Mesothelial cell of epicardium (in vitro differentiated cells): ENCODE measurements at places on chromosomes 4 and X.

DNA sequence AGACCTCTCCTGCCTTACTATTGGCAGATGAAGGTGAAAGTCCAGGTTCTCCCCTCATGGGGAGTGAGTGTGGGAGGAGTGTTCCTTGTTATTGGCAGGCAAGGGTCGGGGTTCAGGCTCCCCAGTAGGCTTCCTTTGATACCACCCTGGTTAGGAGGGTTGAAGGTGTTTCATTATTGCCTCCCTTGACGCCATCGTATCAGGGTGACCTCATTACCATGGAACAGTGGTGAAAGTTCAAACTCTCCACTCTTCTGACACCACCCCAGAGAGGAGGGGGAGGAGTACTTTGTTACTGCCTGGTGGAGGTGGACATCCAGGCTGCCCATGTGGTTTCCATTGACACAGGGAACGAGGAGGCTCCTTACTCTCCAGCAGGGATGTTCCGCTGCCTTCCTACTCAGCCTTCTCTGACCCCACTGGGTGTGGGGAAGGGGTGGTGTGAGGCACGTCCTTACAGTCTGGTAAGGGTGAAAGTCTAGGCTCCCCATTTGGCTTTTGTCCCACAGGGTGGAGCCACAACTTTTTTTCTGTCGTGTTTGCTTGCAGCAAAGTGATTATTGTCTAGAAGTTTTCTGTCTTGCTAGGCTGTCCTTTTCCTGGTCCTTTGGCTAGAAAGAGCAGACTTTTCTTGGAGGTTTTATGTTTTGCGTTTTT lies 37.2 kb upstream of the USP9X start:
- no peak for DNase-seq

- no peak for DNase-seq
Measured at GRCh38 chr4:55753856-55754255, 65.7 kb upstream of the EXOC1L start.

DNA sequence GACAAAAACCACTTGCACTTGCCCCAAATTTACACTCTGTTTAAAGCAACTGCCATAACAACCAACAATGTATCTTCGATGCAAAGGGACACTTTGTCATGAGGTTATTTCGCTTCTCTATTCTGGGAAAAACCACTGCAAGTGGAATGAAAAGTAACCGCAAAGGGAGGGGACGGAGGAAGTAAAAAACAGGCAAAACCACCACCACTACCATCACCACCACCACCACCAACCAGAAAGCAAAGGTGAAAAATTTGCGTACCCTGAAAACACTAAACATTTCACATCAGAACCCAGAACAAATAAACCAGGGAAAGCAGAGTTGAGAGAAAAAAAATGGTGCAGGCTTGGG lies 1.2 kb upstream of the N4BP2 start:
- DNase-seq: no peak

GRCh38 chr4:76156635-76157034 lies 8.4 kb upstream of the NUP54 start:
- no peak for DNase-seq

DNA sequence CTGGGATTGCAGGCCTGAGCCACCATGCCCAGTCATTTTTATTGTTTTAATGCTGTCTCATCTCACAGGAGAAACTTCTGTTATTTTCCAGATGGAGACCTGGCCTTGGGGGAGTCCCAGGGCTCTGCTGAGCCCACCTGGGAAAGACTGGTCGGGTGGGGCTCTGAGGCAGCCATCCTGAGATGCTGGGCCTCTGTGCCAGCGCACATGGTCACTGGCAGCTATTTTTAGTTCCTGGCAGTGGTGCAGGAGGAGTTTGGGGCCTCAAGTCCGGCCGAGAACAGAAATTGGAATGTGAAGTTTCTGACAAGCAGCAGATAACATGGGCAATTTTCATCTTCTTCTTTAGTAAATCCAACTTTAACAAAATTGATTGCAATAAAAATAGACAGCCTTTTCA lies 44.5 kb downstream of the SORCS2 start:
- no peak for DNase-seq

DNA sequence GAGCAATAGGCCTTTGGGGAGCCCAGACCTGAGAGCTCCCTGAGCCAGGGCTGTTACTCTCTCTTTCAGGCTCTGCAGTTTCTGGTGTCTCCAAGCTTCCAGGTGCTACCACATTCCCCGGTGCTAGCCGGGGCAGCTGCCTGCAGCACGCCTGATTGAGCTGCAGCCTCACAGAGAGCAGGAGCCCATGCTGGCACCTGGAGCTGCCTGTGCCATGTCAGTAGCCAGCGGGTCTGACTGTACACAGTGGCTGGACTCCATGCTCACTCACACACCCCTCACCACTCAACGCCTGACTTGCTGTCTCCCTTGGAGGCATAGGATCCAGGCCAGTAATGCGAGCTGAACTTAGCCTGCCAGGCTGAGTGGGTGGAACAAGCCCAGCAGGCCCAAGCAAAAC lies 800.4 kb upstream of the AGA start:
- DNase-seq: no peak

- DNase-seq: no peak
Measured at GRCh38 chr4:159341522-159341921, 238.6 kb downstream of the RAPGEF2 start.

GRCh38 chr4:184818216-184818564 lies 7.6 kb downstream of the ACSL1 start:
- no peak for DNase-seq

- no peak for DNase-seq
Measured at GRCh38 chr4:168981460-168981859, 28.6 kb downstream of the CBR4 start.

DNA sequence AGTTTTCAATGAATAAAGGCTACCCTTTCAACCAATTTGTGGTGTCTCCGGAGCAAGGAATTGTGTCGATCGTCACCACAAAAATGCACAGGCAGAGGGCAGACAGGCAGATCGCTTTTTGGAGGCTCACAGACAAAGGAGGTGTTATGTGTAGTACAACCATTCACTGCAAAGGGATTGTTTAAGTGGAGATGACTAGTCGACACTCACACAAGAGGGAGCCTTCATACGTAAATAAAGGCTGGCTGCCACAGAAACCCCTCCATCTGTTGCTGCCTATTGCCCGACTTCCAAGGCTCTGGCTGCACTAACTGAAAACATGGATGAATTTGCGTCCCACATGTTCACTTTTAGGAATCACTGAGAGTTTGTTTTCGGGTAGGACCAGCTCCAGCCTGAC lies 281.1 kb downstream of the NKX6-1 start:
- DNase-seq: no peak

- DNase-seq: no peak
Measured at GRCh38 chr4:172844556-172844955, 324.1 kb upstream of the GALNT7 start.

- DNase-seq: no peak
Measured at GRCh38 chr4:83686166-83686565, 150.3 kb downstream of the GPAT3 start.

GRCh38 chr4:152971053-152971452 lies 34.9 kb downstream of the FHDC1 start:
- no peak for DNase-seq

DNA sequence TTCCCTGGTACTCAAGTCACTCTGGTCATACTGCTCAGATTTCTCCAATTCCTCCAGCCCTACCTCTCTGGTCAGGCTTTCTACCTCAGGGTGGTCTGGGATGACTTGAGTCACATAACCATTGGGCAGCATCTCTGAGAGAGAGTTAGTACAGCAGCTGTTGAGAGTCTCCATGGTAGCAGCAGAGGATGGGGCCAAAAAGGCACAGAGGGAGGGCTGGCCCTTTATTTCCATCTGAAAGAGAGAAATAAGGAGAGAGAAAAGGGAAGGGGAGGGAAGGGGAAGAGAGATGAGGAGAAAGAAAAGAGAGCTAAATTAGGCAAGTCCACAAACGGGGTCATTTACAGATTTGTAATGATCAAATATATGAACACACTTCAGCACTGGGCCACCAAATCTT lies 149.1 kb upstream of the ARHGEF9 start:
- DNase-seq: no peak

GRCh38 chrX:12615061-12615460 lies 176.2 kb upstream of the PRPS2 start:
- no peak for DNase-seq

- no peak for DNase-seq
Measured at GRCh38 chrX:11784543-11784942, 26.5 kb downstream of the MSL3 start.

- DNase-seq: no peak
Measured at GRCh38 chrX:68992821-68993397, 164.1 kb downstream of the EFNB1 start.

GRCh38 chrX:153769158-153769864 lies 5.3 kb downstream of the PLXNB3 start:
- no peak for DNase-seq

- DNase-seq: no peak
Measured at GRCh38 chr4:152045449-152045806, 284.6 kb upstream of the GATB start.

- DNase-seq: no peak
Measured at GRCh38 chr4:105392858-105393257, 81.0 kb downstream of the PPA2 start.

- DNase-seq: no peak
Measured at GRCh38 chrX:111447298-111447697, 35.3 kb upstream of the DCX start.

DNA sequence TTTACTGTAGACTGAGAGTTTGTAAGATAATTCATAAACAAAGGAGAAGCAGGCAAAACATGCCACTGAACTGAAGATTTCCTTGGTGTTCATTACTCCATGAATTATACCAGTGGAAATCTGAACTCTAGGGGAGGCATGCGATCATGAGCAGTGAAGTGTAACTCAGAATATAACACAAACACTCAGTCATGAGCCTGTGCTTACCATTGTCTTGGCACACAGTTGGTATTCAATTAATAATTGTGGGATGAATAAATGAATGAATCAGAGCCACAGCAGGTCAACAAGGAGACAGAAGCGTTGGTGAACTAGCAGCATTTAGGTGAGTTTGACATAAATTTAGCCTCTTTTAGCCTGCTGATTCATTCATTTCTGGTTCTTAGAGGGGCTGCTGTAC lies 263.5 kb upstream of the DKK2 start:
- DNase-seq: no peak

DNA sequence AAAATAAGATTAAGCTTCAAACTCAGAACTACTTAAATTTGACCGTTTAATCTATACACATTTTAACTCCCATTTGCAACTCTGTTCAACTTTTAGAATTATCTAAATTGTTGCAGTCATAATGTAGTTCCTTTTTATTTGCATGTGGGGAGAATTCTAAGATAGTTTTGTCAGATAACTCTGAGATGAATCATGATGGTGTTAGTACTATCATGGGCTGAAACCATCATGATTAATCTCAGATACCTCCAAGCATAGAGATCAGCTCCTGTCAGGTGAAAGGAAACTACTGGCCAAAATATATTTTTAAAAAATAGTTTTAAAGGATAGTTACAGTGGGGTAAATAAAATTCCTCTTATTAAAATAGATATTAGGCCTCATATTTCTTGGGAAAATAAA lies 39.0 kb downstream of the FBXO8 start:
- DNase-seq: no peak

DNA sequence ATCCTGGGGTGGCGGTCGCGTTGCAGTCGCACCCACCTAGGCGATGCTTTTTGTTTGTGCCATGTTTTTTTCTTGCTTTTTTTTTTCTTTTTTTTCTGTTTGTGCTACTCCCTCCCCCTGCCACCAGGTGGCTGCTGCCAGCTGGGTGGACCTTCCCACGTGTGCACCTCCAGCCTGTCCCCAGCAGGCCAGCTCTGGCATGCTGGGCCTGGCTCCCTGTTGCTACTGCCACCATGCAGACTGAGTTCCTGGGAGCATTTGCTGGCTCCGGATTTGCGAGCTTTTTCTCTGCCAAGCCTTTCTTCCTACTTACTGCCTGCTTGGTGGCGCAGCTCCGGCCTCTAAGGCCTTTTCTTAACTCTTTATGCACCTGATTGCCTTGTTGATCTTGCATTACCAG lies 161.2 kb upstream of the WDFY3 start:
- DNase-seq: no peak

GRCh38 chr4:117400039-117400835 lies 314.9 kb upstream of the TRAM1L1 start:
- DNase-seq: no peak

DNA sequence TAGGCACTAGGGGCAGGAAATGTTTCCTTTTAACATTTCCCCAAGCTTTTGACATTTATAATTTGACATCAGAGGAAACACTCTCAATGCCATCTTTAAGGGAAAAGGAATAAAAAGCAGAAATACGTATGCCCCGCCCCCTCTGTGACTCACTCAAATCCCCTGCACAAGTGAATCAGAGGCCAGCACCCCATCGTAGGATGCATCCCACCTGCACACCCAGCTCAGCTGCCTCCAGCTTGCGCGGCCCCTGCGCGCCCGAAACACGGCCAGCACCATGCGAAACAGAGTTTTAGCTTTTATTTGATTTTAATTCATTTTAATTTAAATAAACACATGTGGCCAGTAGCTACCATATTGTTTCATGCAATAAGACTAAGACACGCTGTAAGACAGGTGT lies 29.5 kb downstream of the ABLIM2 start:
- no peak for DNase-seq

- DNase-seq: no peak
Measured at GRCh38 chr4:52250154-52250553, 199.1 kb downstream of the SPATA18 start.

- no peak for DNase-seq
Measured at GRCh38 chr4:183098019-183098722, 886 bp upstream of the WWC2 start.

- DNase-seq: no peak
Measured at GRCh38 chrX:16966752-16967448, 20.4 kb downstream of the REPS2 start.

DNA sequence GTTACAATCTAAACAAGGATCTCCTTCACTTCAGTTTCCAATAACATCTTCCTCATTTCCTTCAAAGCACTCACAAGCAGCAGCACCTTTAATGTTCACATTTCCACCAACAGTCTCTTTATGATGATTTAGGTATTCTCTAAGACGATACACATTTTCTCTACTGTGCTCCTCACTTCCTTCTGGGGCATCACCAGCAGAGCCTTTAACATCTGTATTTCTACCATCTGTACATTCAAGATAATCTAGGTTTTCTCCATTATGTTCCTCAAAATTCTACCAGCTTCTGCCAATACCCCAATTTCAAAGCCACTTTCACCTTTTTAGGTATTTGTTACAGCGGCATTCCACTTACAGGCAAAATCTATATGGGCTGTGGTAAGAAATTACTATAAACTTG lies 80.6 kb downstream of the FBXW7 start:
- no peak for DNase-seq

GRCh38 chr4:113289766-113290165 lies 240.3 kb downstream of the ANK2 start:
- no peak for DNase-seq
